ENCODE measurements at places on chromosomes 12 and 14. TPM values are rescaled to one million over a fixed set of nuclear protein-coding genes. Genes with fewer than 3 reads are reported as not detected.

- H3K4me3 ChIP-seq: no peak overlapping the region
- H3K27me3 ChIP-seq: peaks cover 23% of the 10 kb centered on the region
- no peaks in the 10 kb centered on the region for H3K36me3 ChIP-seq
- no peaks in the 10 kb centered on the region for H3K4me1 ChIP-seq
- DNase-seq: no peak
Observed at GRCh38 chr12:132226604-132227003, 82.3 kb downstream of the NOC4L start.

DNA sequence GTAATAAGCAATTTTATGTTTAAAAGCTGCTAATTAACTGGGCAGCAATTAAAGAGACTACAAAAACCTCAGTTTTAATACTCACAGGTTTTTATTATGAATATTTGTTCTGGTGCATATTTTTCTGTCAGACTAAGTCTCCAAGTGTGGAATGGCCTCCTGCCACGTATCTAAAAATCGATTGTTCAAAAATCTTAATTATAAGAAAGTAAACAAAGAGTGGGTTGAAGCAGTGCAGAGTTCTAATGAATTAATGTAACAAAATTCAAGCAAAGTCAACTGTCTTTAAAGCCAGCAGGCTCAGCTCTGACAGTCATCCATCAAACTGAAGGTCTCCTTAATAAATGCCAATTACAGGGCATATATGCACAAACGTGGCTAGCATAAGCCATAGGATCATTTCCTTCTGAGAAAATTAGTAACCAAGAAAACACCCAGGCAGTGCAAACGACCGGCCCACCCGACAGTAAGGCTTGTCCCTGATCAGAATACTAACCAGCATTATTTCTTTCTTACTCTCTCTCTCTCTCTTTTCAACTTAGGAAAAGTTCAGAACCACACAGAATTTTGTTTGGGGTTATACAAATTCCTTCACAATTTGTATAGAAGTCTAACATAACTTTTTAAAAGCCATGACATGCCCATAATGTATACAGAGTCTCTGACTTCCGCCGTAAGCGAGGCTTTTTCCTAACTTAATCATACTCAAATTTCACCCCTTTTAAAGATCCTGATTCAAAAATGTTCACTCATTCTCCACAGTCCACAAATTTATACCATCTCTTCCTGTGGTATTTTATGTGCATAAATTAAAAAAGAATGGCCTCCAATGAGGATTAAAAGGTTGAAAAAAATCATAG is 83.8 kb downstream of the SLC25A21 start:
- peaks cover 6% of the 10 kb centered on the region for H3K4me1 ChIP-seq
- no peaks in the 10 kb centered on the region for H3K27me3 ChIP-seq
- no peaks in the 10 kb centered on the region for H3K36me3 ChIP-seq

GRCh38 chr12:93514853-93515252 is 47.5 kb downstream of the MRPL42 start:
- no peaks in the 10 kb centered on the region for H3K27me3 ChIP-seq
- H3K4me1 ChIP-seq: no peaks in the 10 kb centered on the region
- H3K4me3 ChIP-seq: no peak overlapping the region

The THAP2 gene
- 0.99 TPM for total RNA-seq
